Stimulated activated CD4-positive, alpha-beta T cell treated with anti-CD3 and anti-CD28 coated beads, Interleukin-1b, Interleukin-23, amount 100 ng/mL, for 1 hour (primary cell): ENCODE measurements at places on chromosomes 2 and 18.

DNA sequence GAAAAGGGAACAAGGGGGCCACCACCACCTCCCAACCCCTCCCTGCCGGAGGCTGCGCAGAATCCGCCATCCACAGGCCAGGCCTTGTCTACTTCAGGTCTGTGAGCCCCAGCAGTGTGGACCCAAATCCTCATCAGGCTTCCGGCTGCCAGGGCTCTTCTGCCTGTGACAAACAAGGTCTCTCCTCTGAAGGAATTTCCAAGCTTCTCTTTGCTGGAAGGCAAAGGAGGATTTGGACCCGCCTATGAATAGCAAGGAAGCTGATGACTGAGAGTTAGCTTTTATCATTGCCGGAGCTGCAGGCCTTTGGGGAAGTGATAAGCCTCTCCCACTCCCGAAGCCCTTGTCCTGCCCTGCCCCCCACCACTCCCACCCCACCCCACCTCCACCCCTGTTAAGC lies 93.7 kb upstream of the SH3BP4 start:
- no peak for DNase-seq

DNA sequence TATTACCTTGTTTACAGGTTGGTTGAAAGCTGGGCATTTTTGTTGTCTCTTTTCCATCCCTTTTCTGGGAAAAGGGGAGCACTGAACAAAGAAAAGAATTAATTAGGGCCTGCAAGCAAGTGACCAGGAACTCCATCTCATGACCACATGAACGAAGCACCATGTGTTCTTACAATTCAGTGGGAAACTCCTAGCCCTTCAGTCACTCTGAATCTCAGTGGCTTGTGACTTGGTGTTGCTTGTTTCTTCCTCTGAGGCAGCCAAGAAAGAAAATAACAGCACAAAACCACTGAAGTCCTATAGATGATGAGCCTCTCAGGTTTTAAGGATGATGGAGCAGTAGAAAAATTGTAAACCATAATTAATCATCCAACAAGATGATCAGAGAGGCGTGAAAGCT lies 129.1 kb upstream of the CAB39 start:
- no peak for DNase-seq

DNA sequence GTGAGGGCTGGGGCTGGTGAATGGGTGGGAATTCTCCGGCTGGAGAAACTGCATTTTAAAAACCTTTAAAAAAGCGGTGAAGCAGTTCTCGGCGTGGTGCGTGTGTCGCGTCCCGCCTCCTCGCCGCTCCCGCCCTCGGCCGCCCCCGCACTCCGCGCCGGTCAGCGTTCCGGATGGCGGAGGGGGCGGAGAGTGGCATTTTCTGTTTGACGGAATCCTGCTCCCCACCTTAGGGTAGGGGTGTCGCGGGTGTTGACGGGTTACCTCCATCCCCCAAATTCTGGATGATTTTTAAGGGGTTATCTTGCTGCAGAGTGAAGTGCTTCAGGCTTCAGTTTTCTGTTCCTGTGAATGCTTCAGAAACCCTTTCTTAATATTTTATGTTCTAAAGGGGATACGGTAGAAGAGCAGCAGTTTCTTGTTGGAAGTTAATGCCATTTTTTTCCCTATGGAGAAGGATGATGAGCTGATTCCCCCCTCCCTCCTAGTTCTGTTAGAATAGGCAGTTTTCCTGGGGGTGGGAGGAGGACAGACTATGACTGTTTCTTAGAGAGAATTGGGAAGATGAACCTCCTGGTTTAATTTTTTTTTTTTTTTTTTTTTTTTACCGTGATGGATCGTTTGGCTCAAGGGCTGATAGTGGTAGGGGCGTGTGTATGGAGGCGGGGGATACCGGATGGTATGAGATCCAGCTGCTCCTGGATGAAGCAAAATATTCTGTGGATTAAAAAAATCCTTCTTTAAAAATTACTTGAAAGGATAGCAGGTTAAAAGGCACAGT lies 756 bp downstream of the ABI2 start:
- DNase-seq: no peak

DNA sequence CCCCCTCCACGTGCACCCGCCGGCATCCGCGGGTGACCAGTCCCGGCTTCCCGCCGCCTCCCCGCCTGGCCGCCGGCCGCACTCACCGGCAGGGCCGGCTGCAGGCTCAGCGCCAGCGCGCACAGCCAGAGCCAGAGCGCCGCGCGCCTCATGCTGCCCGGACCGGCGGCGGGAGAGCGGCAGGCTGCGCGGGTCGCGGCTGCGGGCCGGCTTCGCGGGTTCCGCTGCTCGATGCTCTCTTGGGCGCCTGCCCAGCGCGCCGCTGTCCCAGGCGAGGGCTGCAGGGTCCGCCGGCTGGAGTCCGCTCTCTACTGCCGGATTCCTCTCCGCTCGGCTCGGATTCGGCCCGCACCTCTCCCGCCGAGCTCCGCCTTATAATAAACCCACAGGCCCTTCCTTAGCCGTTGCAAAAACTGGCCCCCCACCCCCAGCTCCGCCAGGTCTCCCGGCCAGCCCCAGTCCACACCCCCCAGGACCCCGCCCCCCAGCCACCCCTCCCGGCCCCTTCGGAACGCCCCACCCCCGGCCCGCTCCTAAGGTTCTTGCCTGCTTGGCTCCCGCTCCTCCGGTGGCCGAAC lies at the start of gene SDC1:
Gene SDC1, minus strand, starts transcription at position 415 of the 578 bp plus-strand sequence. Its CDS starts 263 bp downstream, at position 152.
- DNase-seq: no peak

GRCh38 chr2:217108086-217108485 lies 248.2 kb upstream of the TNP1 start:
- DNase-seq: no peak

GRCh38 chr2:146661473-146662096 lies 1183.2 kb upstream of the ACVR2A start:
- no peak for DNase-seq

DNA sequence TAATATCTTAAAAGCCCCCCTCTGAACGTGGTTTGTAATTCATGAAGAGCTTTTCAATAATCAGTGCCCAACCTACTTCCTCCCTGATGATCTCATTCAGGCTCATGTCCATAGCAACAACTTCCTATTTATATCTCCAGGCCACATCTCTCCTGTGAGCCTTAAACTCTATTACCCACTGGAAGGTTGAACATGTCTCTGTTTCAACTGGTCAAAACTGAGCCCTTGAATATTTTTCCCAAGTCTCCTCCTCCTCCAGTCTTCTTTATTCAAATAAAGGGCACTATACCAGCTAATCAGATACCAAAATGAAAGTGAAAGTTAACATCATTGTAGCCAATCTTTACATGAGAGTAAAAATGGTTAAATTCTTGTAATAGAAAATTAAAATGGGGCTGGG lies 63.7 kb upstream of the ITGA4 start:
- DNase-seq: no peak

DNA sequence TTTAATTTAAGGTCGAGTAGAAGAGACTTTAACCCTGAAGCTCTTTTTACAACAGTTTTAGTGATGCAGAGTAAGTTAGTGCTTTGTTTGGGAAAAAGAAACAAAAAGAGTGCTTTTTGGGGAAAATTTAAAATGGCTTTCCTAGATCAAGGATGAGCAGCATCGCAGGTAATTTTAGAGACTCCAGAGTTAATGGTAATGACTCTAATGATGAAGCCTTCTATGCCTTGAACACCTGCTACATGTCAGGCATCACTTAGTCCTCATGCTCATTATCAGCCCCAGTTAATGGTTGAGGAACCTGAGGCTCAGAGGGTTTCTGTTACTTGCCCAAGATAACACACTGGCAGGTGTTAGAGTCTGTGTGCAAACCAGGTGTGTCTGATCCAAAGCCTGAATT lies 167.8 kb downstream of the ACOXL start:
- no peak for DNase-seq

GRCh38 chr18:8406186-8406867 lies 202.9 kb upstream of the RAB12 start:
- DNase-seq: no peak

- DNase-seq: no peak
Measured at GRCh38 chr2:148926981-148927401, 52.0 kb downstream of the KIF5C start.

DNA sequence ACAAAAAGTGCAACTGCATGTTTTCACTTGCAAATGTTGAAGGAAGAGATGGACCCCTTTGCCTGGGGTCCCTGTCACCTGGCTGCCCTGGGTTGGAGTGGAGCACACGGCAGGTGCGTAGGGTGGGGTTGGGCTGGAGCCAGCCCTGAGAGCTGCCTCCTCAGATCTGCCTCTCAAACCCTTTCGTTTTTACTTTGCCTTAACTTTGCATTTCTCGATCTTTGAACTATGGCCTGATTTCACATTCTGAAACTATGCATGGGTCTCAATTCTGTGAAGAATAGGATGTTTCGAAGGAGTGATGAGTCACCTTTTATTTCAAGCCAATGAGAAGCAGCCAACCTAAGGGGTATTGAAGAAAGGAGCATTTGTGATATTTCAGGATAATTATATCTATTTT lies 132.8 kb downstream of the ACOXL start:
- no peak for DNase-seq

DNA sequence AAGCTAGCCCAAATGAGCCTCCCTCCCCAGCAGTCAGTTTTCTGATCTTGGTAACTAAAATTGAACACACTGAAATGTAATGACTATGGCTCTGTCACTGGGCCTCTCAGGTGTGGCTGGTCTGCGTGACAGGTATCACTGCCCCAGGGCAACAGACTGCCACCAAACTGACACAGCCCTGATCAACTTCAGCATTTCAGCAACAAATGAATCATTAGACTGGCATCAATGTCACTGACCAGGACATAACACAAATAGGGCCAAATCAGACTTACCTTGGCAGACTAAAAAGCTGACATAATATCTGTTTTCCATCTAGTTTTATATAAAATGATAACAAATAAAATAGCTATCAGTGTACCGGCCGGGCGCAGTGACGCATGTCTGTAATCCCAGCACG lies 290.8 kb upstream of the CHAC2 start:
- no peak for DNase-seq

GRCh38 chr18:79747156-79747845 lies 50.4 kb upstream of the KCNG2 start:
- DNase-seq: no peak

DNA sequence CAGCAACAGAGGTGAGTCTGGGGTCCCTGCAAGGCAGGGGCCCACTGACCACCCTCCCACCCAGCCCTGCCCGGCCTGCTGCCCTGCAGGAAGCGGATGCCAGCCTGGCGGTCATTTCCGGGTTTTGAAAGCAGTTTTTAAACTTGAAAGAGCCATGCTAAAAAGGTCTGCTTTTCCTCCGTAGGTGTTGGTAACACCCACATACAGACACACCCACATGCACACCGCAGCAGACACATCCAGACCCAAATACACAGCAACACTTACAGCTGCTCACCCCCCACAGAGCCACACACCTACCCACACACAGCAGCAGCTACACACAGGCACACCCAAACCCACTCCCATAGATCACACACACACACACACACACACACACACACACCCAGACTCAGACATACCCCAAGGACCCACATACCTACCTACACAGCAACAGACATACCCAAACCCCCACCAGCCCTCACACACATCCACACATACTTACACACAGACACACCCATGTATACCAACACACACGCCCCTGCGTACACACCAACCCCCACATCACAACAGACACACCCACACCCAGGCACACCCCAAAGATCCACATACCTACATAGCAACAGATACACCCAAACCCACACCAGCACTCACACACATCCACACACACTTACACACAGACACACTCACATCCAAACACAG lies 7.6 kb downstream of the ZFP36L2 start:
- DNase-seq: peak; percentile 60

DNA sequence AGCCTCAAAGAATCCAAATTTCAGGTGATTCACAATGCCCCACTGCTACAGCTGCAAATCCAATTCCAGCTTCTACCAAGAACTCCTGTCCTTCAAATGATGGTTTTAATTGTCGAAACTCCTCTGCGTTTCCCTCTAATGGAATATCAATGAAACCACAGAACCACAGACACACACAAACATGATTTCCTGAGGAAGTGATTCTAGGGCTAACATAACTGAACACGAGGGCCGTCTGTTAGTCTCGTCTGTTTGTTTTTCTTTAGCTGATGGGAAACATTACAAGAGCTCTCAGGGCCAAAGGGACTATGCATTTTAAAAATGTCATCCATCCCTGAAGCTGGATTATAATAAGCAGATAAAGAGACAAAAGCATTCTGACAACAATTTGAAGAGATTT lies 59.4 kb downstream of the RNF152 start:
- DNase-seq: no peak

DNA sequence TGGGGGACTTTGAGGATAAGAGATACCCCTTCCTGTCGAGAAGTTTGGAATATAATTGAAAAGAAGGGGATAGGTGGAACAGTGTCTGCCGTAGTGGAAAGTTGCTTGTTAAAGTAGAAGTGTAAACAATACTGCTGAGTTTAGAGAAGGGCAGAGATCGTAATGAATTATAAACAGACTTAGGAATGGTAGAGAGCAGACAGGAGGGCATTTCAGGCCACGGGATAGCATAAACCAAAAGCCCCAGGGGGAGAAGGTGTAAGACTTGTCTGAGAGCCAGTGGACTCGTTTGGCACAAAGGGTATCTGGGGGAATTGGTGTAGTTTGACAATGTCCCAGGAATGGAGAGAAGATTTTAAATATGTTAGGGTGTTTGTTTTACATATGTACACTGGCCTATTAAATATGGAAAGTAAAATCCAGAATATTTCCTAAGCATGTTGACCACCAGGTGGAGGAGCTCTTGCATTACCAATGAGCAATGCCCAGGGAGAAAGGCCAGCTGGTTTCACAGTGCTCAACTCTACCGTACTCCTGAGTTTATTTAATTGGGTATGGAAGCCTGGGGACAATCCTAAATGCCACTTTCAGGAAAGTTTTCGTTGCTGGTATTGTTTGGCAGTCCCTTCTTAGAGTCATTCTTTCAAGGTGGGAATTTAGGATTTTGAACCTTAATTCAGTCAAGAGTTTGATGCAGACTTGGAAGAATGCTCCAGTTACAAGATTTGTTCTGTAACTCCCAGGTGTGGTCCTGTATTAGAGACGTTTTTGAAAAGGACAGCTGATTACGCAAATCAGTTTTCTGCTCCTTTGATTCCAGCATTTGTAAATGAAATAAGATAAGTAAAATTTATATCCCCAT lies 7.5 kb downstream of the COPS8 start:
- DNase-seq: no peak

GRCh38 chr2:133801946-133802345 lies 233.7 kb upstream of the NCKAP5 start:
- DNase-seq: no peak

DNA sequence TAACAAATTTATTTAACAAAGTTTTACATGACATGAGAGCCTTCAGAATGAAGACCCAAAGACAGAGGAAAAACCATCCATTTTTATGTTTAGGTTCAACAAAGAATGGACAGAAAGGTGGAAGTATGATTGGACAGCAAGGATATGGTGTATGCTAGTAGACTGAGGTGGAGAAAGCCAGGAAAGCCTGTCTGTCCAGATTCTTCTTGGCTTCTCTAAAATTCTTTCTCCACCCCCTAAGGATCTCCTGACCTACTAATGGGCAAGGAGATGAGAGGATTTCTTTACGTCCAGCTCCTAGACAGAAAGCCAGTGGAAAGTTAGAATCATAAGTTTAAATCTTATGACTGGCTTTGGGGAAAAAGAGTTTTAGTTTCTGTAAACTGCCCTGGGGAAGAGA lies 3.0 kb downstream of the ATIC start:
- DNase-seq: no peak
